ENCODE measurements at places on chromosomes 1 and 21.
A peak's percentile ranks its signal among the peaks of the same experiment; 100 is the strongest.

DNA sequence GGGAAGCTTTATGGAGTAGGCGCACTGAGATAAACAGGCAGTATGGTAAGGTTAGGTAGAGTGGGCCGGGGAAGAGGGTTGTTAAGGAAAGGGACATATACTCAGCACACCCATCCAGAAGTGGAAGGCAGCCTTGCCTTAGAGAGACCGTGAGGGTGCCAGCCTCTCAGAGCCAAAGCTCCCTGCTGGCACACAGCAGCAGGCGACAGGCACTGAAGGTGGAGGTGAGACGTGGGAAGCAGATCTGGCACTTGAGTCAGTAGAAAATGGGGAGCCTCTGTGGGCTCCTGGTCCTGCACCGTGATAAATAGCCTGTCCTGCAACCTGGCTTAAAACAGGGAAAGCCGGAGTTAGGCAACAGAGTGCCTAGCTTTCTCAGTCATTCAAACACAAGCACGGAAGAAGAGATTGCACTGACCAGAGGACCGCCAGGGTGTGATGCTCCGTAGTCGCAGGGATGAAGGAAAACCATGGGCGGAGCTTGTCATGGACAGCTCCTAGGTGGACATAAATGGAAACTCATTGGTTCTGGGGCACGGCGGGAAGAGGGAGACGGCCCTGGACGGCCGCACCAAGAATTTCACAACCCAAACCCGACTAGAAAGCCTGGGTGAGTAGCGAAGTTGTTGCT, 15.5 kb downstream of the KCNK1 start:
- no peak for DNase-seq

DNA sequence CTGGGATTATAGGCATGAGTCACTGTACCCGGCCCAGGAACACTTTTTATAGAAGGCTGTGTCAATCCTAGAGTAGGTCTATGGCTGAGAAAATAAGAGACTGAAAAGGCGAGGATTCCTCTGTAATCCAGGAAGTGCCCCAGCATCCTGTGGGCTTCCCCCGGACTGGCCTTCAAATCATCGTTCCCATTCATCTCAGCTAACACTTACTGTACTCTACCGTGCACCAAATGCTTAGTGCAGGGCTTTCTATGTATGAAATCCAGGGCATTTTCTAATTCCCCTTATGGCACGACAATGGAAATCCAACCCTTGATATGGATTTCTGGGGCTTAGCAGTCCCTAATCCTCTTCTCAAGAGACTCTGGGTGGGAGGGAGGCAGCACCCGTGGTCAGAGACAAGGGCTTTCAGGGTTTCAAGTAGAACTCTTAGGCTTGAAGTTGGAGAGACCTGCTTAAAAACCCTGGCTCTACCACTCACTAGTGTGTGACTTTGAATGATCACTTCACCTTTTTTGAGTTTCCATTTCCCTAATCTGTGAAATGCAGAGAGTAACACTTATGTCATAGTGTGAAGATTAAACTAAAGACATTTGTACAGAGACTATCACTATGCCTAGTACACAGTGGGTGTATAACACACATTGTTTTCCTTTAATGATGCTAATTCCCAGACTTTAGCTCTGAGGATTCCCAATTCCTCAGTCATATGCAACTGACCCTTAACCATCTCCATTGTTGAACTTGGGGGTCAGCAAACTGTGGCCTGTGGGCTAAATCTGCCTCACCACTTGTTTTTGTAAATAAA, 20.3 kb downstream of the MECR start:
- DNase-seq: no peak

DNA sequence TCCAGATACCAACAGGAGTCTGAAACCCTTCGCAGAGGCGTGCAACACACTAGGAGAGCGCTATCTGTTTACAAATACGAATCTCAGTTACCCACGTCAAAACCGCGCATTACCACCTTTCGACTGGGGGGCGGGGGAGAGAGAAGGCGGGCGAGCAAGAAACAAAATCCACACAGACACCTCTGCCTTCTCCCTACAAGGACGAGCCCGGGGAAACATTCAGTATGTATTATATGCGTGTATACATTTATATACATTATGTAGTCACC, 722 bp downstream of the TUT4 start:
- DNase-seq: no peak

- no peak for DNase-seq
Observed at GRCh38 chr1:13813398-13814012, 113.5 kb downstream of the PRDM2 start.

- DNase-seq: no peak
Observed at GRCh38 chr1:214551436-214552173, at the start of gene PTPN14. Gene PTPN14, minus strand, starts transcription at chr1:214551602. Its CDS starts 86,799 bp downstream, at chr1:214464803.

GRCh38 chr1:54475946-54476516, 69.8 kb upstream of the SSBP3 start:
- DNase-seq: no peak

DNA sequence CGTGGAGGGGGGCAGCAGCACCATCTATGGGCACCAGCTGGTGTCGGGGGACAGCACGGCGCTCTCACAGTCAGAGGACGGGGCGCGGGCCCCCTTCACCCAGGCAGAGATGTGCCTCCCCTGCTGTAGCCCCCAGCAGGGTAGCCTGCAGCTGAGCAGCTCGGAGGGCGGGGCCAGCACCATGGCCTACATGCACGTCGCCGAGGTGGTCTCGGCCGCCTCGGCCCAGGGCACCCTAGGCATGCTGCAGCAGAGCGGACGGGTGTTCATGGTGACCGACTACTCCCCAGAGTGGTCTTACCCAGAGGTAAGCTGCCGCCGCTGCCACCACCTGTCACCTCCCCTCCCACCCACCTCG, 106.2 kb upstream of the VAMP3 start:
- no peak for DNase-seq

GRCh38 chr21:27129215-27129614, 162.3 kb upstream of the ADAMTS5 start:
- DNase-seq: no peak

- DNase-seq: peak; percentile 23
Observed at GRCh38 chr1:86507935-86508582, 38.8 kb upstream of the CLCA4 start.

DNA sequence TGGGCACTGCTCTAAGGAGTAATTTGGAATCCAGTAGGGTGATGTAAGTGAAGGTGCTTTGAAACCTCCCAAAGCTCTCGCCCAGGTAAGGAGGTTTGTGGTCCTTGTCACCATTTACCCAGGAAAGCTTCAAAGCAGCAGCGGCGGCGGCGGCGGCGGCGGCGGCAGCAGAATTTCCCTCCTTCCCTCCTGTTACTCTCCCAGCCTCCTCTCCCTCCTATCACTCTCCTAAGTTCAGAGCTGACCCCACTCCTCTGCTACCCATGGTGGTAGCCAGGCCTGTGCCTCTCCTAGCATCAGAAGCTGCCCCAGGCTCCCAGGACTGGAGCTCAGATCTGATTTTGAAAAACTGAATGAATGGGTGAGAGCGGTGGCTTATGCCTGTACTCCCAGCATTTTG, 60.7 kb downstream of the ACBD3 start:
- no peak for DNase-seq

DNA sequence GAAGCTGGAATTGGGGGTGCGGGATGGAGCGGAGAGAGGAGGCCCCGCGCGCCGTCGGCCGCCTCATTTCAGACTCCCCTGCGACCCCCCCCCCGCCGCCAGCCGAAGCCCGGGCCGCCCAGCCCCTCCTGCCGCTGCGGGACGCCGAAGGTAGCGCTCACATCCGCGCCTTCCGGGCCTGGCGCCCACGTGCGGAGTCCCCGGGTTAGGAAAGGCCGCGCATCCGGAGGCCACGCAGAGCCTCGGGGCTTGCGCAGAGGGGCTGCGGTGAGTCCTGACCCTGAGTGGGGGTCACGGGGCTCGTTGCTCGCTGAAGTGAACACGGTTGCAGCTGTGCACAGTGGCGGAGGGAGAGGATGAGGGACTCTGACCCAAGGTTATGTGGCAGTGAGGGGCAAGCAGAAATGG, 552 bp upstream of the ZNF496 start:
- DNase-seq: peak; percentile 38
